Memory B cell (primary cell): ENCODE measurements at places on chromosomes 13 and 19.
A peak's percentile ranks its signal among the peaks of the same experiment; 100 is the strongest.

DNA sequence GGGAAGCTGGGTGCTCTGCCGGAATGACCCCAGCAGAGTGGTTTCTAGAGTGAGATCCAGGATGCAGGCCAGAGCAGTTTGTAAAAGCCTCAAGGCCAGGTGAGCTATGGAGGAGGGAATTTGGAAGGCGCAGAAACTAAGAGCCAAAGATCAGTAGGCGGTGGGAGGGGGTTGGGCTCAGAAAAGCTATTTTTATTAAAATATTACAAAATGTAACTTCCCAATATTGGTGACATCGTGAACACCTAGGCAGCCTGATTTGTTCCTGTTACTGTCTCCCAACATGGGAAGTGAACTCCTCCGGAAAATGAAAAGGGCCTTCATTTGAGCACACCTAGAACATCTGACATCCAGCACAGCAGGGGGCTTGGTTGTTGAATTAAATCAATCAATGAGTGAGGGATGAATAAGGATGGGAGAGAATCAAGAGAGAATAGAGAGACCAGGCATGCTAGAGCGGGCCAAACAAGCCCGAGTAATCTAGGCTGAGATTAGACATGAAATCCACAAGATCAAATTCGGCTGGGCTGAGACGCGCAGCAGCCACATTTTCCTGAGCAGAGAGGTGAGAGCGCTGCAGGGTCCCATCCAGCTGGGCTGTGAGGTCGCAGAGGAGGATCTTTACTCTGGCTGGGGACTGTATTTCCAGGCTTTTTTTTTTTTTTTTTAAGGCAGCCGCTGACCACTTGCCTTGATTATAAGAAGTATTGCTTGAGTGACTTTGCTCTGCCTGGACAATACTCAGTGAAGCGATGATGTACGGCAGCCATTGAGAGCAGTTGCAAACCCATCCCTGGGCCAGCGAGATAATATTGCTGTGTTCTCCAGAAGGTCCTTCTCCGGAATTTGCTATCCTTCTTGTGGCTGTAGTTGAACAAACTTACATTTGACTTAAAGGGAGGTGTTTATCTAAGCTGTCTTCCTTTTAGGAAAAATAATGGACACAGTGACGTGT is 178.0 kb upstream of the KL start:
- H3K27ac ChIP-seq = peak overlapping the region; percentile 18
- H3K4me3 ChIP-seq = no peak overlapping the region
- peaks cover 3% of the 10 kb centered on the region for H3K36me3 ChIP-seq
- peaks cover 3% of the 10 kb centered on the region for H3K27me3 ChIP-seq
- peaks cover 13% of the 10 kb centered on the region for H3K4me1 ChIP-seq
- DNase-seq = no peak

- no peaks in the 10 kb centered on the region for H3K27me3 ChIP-seq
- peak within 1 kb of the TSS; percentile 96 for H3K4me3 ChIP-seq
- peaks cover 13% of the 10 kb centered on the region for H3K4me1 ChIP-seq
Observed at GRCh38 chr19:1811942-1812425, at the start of gene ATP8B3. ATP8B3 (minus strand) TSS chr19:1812276; CDS start chr19:1811736, 540 bp downstream.

DNA sequence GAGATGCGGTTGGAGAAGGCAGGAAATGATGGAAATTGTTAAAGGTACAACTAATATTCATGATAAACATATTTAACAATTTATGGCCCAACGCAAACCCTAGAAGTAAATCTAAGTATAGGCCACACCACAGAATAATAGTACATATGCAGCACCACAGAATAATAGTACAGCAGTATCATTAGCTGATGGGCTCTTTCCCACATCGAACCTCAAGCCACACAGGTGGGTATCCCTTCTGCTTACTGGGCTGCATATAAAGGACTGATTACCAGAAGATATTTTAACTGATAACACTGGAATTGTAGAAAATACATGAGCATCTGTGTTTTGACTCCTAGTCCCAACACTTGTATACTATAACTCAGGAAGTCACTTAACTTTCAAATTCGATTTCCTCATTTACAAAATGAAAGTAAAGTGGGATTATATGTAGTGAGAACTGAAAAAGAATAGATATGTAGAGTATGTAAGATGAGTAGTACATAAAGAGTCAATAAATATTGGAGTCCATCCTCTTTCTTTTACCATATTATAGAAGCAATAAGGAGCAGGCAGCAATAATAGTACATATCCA is 91.5 kb downstream of the TSC22D1 start:
- peak overlapping the region; percentile 52 for H3K27ac ChIP-seq
- H3K27me3 ChIP-seq = no peaks in the 10 kb centered on the region
- DNase-seq = no peak
- H3K4me1 ChIP-seq = peaks cover 14% of the 10 kb centered on the region
- H3K4me3 ChIP-seq = peak overlapping the region; percentile 50

- peaks cover 12% of the 10 kb centered on the region for H3K36me3 ChIP-seq
- H3K4me3 ChIP-seq = no peak overlapping the region
- no peak overlapping the region for H3K27ac ChIP-seq
- DNase-seq = no peak
Observed at GRCh38 chr13:97261254-97262005, 39.3 kb downstream of the MBNL2 start.

DNA sequence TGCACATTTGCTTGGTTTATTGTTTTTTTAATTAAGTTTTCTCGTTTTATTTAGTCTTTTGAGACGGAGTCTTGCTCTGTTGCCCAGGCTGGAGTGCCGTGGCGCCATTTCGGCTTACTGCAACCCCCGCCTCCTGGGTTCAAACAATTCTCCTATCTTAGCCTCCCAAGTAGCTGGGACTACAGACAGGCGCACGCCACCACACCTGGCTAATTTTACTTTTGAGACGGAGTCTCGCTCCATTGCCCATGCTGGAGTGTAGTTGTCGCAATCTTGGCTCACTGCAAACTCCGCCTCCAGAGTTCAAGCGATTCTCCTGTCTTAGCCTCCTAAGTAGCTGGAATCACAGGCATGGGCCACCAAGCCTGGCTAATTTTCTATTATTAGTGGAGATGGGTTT is 1.3 kb downstream of the RPS9 start:
- H3K4me1 ChIP-seq = peaks cover 33% of the 10 kb centered on the region
- peak overlapping the region; percentile 99 for H3K27ac ChIP-seq
- H3K4me3 ChIP-seq = peak overlapping the region; percentile 100
- DNase-seq = no peak

- DNase-seq = no peak
- peaks cover 6% of the 10 kb centered on the region for H3K4me1 ChIP-seq
- H3K4me3 ChIP-seq = no peak overlapping the region
- H3K27me3 ChIP-seq = peaks cover 7% of the 10 kb centered on the region
- H3K27ac ChIP-seq = no peak overlapping the region
Observed at GRCh38 chr13:27403727-27404385, 20.6 kb upstream of the GTF3A start.

GRCh38 chr13:64674126-64674525 is 2556.0 kb downstream of the PCDH9 start:
- no peak overlapping the region for H3K27ac ChIP-seq
- no peak overlapping the region for H3K4me3 ChIP-seq
- no peaks in the 10 kb centered on the region for H3K27me3 ChIP-seq

- H3K27me3 ChIP-seq = no peaks in the 10 kb centered on the region
- peak overlapping the region; percentile 97 for H3K4me3 ChIP-seq
- peaks cover 10% of the 10 kb centered on the region for H3K36me3 ChIP-seq
- no peak for DNase-seq
- H3K27ac ChIP-seq = peak overlapping the region; percentile 89
Observed at GRCh38 chr19:38831142-38831605, 420 bp downstream of the ECH1 start.

GRCh38 chr19:49684251-49684982 is 5.0 kb upstream of the ADM5 start:
- H3K4me1 ChIP-seq = peaks cover 18% of the 10 kb centered on the region
- H3K36me3 ChIP-seq = peaks cover 31% of the 10 kb centered on the region
- no peaks in the 10 kb centered on the region for H3K27me3 ChIP-seq
- DNase-seq = no peak
- no peak overlapping the region for H3K27ac ChIP-seq
- no peak overlapping the region for H3K4me3 ChIP-seq

GRCh38 chr19:45352471-45352870 is 11.9 kb downstream of the KLC3 start:
- no peaks in the 10 kb centered on the region for H3K4me1 ChIP-seq
- no peak overlapping the region for H3K27ac ChIP-seq
- H3K36me3 ChIP-seq = peaks cover 9% of the 10 kb centered on the region
- no peak overlapping the region for H3K4me3 ChIP-seq
- DNase-seq = no peak
- H3K27me3 ChIP-seq = no peaks in the 10 kb centered on the region

GRCh38 chr13:32905864-32906180 is 110.4 kb upstream of the KL start:
- no peak overlapping the region for H3K27ac ChIP-seq
- H3K4me1 ChIP-seq = peaks cover 10% of the 10 kb centered on the region
- no peak overlapping the region for H3K4me3 ChIP-seq
- peaks cover 5% of the 10 kb centered on the region for H3K27me3 ChIP-seq
- DNase-seq = no peak

DNA sequence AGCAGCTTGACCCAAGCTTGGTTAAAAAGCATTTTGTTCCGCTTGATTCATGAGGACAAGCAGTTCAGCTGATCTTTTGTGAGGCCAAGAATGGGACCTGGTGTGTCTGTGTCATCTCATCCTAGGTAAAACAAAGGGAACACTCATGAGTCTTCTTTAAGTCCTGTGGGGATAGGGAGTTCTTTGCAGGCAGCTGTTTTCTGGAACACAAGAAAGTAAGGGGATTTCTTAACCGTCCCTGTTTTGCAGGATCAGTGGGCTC is 134.5 kb upstream of the TMTC4 start:
- H3K4me3 ChIP-seq = no peak overlapping the region
- no peaks in the 10 kb centered on the region for H3K36me3 ChIP-seq
- H3K27ac ChIP-seq = no peak overlapping the region
- H3K4me1 ChIP-seq = no peaks in the 10 kb centered on the region

DNA sequence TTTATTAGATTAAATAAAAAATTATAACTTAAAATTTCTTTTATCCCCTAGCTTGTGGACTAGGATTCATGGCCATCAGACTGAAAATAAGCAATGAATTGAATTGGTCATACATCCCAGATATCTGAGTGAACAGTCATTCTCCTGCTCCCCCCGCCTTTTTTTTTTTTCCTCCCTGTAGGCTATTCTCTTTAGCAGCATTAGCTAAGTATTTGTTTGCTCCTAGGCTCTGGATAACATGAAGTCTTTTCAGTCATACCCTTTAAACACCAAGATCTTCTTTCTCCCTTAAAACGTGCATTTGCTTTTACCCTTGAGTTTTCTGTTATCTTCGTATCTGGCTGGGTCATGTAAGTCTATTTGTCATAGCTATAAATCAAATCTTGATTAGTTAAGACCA is 866.7 kb upstream of the SPRY2 start:
- no peak overlapping the region for H3K4me3 ChIP-seq
- H3K36me3 ChIP-seq = no peaks in the 10 kb centered on the region
- no peak overlapping the region for H3K27ac ChIP-seq
- no peaks in the 10 kb centered on the region for H3K4me1 ChIP-seq

DNA sequence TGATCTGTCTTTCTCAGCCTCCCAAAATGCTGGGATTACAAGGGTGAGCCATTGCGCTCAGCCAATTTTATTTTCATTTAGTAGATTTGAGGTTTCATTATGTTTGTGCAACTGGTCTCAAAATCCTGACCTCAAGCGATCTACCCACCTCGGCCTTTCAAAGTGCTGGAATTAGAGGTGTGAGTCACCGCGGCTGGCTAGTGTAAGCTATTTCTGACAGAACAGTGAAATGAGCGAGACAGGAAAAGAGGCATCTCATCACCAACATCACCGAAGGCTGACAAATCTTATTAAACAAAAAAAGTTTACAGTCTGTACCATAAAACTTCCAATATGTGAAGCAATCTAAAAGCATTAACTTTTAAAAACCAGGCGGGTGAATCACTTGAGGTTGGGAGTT is 12.2 kb upstream of the ZNF888 start:
- peaks cover 25% of the 10 kb centered on the region for H3K36me3 ChIP-seq
- no peaks in the 10 kb centered on the region for H3K27me3 ChIP-seq
- no peak for DNase-seq
- H3K4me3 ChIP-seq = no peak overlapping the region
- H3K27ac ChIP-seq = no peak overlapping the region

DNA sequence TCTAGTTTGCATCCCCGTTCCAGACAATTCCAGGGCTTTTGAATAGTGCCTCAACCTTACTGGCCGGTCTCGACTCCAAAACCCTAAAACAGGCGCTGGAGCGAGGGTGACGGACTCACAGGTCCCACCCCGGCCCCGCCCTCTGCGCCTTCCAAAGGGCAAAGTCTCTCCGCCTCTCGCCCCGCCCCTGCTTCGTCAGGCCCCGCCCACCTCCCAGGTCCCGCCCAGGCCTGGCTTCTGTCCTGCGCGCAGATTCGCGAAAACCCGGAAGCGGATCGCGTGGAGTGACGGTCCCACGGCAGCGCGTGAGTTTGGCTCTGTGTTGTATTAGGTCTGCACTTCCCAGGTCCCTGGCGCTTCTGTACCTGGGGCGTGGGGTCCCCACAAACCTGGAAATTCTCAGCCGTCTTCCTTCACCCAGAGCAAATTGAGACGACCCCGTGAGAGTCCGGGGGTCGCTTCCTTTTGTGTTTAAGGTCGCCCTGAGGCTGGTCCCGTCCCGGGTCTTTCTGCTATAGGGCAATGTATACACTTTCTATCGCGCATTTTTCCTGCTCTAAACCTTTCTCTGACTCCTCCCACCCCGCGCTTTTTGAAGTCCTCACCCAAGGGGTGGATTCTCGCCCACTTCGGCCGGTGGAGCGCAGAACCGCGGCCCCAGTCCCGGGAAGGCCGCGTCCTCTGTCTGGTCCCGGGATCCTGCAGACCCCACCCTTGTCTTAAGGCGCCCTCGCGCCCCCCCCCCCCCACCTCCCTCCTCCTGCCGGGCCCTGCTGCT is at the start of gene ZNF813:
Gene ZNF813, plus strand, starts transcription at position 249 of the 778 bp plus-strand sequence. CDS start 16,090 bp downstream, outside the sequence.
- peaks cover 7% of the 10 kb centered on the region for H3K27me3 ChIP-seq
- H3K4me1 ChIP-seq = peaks cover 16% of the 10 kb centered on the region
- H3K4me3 ChIP-seq = peak within 1 kb of the TSS; percentile 92
- H3K27ac ChIP-seq = peak within 1 kb of the TSS; percentile 81
- H3K36me3 ChIP-seq = peaks cover 26% of the 10 kb centered on the region
- DNase-seq = peak; percentile 88

- H3K4me1 ChIP-seq = no peaks in the 10 kb centered on the region
- peaks cover 17% of the 10 kb centered on the region for H3K27me3 ChIP-seq
- H3K27ac ChIP-seq = no peak overlapping the region
- H3K36me3 ChIP-seq = peaks cover 2% of the 10 kb centered on the region
Observed at GRCh38 chr13:112053744-112054615, 13.0 kb upstream of the SOX1 start.
